Stimulated activated CD4-positive, alpha-beta T cell treated with anti-CD3 and anti-CD28 coated beads, Interleukin-12 subunit alpha, Interleukin-12 subunit beta, amount 100 ng/mL, for 24 hours (primary cell): ENCODE measurements at places on chromosomes 4 and X.

GRCh38 chrX:20067709-20068561 is 48.8 kb downstream of the MAP7D2 start:
- DNase-seq = no peak

DNA sequence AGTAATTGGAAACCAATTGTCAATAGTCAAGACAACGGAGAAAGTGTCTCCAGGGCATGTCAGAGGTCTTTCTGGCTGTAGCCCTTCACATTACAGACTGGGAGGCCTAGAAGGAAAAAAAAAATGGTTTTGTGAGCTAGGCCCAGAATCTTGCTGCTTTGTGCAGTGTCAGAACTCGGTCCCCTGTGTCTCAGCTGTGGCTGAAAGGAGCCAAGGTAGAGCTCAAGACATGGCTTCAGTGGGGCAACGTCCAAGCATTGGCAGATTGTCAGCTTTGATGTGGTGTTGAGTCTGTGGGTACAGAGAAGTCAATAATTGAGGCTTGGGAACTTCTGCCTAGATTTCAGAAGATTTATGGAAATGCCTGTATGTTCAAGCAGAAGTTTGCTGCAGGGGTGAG is 103.0 kb downstream of the UGT2B28 start:
- DNase-seq = no peak

DNA sequence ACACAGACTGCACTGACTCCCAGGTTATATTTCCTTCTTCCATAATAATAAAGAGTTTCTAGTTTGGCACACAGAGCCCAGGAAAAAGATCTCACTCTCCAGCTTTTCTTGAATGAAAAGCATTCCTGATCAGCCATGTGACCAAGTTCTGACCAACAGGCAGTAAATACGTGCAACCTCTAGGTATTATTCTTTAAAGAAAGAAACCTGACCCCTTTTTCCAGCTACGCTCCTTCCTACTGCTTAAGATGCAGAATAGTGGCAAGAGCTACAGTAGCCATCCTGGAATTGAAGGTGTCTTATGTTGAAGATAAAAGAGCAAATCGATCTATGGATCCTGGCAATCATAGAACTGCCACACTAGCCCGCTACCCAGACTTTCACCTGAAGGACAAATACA is 76.7 kb downstream of the LRBA start:
- DNase-seq = no peak

DNA sequence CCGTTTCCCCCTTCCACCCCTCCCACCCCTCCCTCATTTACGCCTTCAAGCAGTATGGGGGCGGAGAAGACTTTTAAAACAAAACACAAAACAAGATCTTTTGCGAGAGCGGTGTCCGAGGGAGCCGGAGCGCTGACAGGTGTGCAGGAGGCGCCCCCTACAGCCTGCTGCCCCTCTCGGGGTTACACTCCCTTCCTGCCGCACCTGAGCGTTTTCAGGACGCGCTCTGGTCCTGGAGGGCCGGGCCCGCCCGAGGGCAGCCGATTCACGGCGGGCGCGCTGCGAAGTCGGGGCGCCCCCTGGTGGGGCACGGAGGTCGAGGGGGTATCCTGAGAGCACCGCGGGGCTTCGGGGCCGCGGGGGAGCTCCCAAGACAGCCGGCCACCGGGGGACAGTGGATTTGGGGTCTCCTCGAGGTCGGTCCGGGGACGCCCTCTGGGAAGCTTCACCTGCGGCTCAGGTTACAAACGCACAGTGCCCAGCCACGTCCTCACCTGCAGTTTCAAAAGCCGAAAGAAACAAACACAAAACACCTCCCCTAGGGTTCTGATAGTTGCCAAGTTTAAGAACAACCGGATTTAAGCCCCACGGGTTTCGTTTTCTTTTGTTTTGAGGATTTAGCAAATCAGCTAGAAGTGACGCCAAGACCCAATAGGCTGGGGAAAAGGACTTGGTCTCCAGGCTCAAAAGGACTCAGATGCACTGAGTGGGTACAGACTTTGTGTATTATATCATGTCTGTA is 8.0 kb upstream of the NEUROG2 start:
- DNase-seq = peak; percentile 48

GRCh38 chr4:139286186-139286698 is 6.2 kb upstream of the MGARP start:
- no peak for DNase-seq

- DNase-seq = no peak
Observed at GRCh38 chr4:11038926-11039325, 354.4 kb upstream of the CLNK start.

GRCh38 chrX:81355436-81355835 is 153.5 kb downstream of the SH3BGRL start:
- DNase-seq = no peak

- DNase-seq = no peak
Observed at GRCh38 chr4:99334880-99335279, 13.7 kb upstream of the ADH1B start.

GRCh38 chr4:150515135-150515534 is 66.8 kb upstream of the MAB21L2 start:
- no peak for DNase-seq

DNA sequence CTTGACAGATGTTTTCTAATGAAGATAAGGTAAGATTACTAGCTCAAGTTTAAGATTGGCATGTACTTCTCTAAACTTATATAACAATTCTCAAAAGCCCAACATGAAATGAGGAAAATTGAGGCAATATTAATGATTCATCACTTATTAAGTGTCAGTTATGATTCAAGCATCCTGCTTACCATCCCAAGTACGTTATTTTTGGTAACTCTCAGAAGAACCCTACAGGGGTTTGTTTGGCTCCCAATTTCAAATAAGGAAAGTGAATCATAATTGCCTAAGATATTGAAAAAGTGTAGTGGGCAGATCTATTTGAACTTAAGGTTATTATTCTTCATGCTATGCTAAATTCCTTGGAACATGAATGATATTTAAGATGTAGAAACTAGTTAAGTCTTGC is 387.9 kb upstream of the TENM3 start:
- no peak for DNase-seq

DNA sequence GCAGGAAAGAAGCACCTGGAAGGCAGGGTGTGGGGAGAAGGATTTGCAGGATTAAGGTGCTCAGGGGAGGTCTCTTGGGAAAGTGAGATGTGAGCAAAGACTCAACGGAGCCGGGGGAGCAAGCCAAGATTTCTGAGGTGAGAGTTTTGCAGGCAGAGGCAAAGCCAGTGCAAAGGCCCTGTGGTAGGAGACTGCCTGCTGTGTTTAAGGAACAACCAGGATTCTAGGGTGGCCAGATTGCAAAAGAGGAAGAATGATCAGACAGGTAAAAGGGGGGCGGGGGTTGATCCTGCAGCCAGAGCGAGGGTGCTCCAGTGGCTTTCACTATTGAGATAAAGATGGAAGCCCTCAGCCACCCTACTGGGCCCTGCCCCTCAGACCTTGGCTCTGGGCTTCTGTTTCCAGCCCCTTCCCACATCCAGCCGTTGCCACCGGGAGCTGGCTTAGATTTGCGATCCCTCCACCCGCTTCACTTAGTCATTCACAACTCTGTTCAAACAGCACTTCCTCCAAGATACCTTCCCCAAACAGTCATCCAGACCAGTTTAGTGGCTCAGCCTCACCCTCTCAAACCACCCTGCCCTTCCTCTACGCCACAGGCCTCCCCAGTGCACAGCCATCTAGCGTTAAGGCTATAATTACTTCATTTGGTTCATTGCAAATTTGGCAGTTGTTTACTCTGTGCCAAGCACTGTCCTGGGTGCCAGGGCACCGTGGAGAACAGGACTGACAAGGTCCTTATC is 23.3 kb upstream of the BCOR start:
- no peak for DNase-seq

DNA sequence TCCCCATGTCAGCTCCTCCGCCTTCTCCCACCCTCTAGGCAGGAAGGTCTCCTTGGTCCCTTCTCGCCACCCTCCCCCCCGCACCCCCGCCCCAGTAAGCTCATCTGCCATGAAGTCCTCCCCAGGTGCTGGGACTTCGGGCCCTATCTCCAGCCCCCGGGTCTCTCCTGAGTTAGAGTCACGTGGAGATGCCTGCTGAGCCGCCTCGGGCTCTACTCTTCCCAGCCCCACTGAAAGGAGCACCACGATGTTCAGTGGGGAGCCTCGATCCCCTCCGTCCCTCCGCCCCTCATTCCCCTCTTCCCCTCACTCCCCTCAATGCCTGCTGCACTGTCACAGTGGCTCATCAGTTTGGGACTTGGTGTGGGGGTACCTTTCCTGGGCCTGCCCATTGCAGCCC is 3.9 kb downstream of the HTRA3 start:
- no peak for DNase-seq

- DNase-seq = no peak
Observed at GRCh38 chr4:52098618-52099017, 47.5 kb downstream of the SPATA18 start.

DNA sequence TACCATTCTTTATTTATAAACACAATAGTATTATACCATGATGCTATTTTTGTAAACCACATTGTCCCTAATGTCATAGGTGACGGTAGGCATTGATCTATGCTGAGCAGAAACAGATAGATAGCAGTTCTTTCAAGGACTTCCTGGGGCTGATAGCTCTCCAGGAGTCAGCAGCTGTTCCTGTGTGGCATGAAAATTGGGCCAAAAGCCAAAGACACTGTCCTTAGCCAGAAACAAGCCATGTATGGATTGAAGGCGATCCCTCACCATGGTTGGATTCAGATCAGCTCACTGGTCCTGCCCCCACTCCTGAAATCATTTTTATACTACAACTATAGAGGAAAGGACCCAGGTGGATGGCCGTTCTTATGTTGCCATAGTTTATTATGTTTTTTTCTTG is 53.6 kb downstream of the DDX60 start:
- DNase-seq = no peak

DNA sequence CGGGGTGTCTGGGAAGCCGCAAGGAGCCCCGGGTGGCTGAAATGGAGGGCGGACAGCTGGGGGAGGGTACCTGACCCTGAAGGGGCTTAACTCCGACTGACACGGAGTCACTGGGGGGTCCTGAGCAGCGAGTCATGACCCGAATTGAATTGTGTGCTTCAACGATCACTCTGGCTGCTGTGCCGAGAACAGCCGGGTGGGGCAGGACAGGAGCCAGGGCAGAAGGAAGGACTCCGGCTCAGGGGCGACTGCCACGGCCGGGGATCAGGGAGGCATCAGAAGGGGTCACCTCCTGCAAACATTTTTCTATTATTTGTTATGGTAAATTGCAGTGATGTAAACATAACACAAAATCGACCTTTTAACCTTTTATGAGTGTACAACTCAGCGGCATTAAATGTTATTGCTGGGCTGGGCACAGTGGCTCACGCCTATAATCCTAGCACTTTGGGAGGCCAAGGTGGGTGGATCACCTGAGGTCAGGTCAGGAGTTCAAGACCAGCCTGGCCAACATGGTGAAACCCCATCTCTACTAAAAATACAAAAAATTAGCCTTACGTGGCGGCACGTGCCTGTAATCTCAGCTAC is 21.6 kb downstream of the ZFYVE28 start:
- DNase-seq = no peak

DNA sequence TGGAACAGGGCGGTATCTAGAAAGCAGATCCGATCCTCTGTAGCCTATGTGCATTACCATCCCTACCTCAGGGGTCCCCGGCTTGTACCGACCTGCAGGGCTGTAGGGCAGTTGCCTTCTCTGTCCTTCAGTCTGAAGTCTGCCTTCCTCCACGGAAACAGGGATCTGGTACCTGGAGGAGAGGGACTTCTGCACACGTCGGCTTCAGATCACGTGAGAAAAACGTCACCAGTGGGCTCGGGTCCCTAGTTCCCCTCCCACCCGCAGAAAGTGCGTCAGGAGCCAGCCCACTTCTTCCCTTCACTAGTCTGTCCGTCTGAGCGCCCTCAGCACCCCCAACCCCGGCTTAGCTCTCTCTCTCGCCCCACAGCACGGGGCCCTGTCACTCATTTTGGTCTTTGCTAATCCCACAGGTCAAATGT is at the start of gene TCEAL5:
TSS of gene TCEAL5 (minus strand) at position 170 of the 422 bp plus-strand sequence. CDS start 2,187 bp downstream, outside the sequence.
- DNase-seq = no peak

DNA sequence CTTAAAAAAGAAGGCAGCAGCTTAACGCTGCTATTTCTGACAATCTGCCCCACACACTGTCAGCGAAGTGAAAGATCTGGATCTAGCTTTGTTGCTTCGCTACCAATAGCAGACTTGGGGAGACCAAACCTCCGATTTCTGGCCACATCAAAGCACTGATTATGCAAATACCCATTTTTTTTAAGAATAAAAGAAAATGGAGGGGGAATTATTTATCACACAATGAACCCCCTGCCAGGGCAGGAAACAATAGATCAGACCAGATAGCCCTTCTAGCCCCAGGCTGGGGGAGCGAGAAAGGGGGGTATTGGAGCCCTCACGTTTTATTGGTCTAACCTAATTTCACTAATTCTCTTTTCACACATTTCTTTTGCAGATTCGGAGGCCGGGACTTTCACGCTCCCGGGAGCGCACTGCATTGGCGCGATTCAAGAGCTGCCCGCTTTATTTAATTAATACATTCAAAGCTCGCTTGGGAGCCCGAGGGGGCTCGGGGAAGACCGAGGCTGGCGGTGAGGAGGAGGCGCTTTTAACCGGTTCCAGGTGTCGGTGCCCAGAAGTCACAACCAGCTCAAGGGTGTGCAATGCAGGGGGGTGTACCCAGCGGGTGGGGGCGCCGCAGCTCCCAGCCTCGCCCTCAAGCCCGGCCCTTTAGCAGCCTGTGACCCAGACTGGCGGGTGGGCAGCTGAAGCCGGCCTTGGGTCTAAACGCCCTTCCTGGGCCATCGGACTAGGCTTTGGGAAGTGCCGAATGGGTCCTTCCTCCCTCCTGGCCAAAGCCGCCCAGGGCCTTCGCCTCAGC is 5.5 kb downstream of the NEUROG2 start:
- DNase-seq = no peak

DNA sequence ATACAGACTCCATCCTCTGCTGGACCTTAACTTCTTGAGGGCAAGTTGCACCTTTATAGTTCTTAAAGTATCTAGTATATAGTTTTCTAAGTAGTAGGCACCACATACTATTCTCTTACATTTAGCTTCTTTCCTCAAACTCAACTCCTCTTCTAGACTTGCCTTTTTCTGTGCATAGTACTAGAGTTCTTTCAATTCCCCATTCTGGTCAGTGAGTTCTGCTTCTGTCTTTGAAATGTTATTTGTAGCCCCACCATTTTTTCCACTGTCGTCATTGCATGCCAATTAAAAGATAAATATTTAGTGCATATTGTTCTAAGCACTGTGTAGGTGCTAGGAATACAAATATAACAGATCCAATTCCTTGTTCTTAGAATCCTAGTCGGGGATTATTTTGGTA is 31.6 kb downstream of the CDKL5 start:
- DNase-seq = no peak

GRCh38 chr4:156656896-156657295 is 314.7 kb downstream of the PDGFC start:
- no peak for DNase-seq

DNA sequence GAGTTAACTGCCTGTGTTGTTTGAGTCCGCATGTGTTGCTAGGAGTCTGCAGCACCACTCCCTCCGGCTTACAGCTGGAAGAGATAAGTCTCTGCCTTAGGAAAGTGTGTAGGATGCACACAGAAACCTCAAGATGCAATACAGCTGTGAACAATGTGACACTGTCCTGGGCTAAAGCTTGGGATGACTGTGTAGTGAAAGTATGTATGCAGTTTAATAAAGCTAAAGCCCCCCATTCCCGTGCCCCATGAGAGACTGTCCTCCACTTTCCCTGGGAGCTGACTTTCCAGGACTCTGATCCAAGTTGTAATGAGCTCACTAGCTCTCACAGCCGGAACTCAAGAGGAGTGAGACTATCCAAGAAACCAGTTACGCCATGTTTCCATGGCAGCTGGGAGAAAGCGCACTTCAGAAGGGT is 156.6 kb upstream of the FTHL17 start:
- DNase-seq = no peak
